Activated B cell treated with CpG ODN at 0.5 μM for 24 hours (primary cell): ENCODE measurements at places on chromosomes 16 and 17.

DNA sequence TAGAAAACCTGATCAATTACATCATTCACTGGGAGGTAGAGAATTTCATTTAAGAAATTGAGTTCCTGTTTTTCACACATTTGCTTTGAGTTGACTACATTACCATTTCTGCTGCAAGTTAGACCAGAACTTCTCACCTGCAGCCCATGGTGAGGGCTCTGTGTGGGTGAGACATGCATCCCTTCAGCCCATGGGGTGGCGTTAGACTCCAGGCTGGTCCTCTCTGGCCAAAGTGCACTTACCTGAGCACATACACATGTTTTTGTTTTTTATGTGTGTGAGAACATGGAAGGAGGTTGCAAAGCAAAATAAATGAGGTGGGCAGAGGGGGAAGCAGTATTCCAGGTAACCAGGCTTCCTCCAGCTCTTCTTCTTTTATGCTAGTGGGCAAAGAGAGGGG is 470.2 kb downstream of the PMP22 start:
- no peak for DNase-seq

DNA sequence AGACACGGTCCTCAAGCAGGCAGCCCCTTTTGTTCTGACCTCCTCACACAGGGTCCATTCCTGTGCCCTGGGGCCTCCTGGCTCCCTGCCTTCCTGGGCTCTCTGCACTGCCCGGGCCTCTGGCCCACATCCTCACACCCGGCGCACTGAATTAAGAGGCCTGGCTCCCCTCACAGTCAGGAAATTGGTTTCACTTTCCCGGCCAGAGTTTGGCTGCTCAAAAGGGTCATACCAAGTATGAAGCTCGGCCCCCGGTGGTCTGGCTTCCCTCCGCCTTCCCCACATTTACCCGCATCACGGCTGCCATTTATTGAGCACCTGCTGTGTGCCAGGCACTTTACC is 220.0 kb downstream of the NTN1 start:
- DNase-seq = no peak

GRCh38 chr16:85139881-85140339 is 27.6 kb upstream of the CIBAR2 start:
- no peak for DNase-seq

DNA sequence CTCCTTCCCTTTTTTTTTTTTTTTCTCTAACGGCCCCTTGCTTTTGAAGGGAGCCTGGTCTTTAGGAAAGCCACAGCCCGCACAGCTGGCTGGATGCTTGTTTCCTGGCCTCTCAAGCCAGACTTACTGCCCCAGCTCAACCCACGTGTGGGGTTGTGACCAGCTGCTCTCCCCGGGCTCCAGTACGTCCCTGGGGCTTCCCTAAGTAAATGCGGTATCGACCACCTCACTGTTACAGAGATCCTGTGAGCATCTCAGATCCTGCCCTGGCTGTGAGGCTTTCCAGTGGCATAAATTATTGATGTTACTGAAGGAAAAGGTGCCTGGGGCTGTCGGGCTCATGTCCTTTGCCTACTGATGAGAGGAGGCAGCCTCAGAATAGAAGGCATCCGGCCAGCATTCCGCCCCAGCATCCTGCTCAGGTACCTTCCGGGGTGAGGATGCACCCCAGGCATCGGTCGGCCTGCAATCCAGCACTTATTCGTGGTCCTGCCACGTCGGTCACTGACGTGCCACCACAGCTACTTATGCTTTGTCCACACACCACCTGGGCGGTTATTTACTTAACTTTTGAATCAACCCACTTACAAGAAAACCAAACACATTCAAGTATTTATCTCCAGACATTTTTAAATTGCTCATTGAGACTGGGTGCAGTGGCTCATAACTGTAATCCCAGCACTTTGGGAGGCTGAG is 9.6 kb downstream of the GPRC5B start:
- DNase-seq = no peak

DNA sequence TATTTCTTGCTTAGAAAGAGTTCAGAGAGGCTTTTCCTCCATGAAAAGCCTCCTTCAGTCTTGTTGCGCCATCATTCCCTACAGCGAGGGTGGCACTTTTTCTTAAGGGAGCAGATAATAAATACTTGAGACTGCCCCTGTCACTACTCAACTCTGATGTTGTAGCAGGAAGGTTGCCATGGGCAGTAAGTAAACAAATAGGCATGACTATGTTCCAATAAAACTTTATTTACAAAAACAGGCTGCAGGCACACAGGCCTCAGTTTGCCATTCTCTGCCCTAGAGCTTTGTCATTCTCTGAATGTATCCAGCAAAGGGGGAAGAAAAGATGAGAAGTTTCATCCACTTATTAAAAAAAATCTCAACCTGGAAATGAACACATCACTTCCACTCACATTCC is 60.4 kb downstream of the MYOCD start:
- DNase-seq = no peak

GRCh38 chr16:72878301-72879269 is 169.3 kb downstream of the ZFHX3 start:
- DNase-seq = no peak

DNA sequence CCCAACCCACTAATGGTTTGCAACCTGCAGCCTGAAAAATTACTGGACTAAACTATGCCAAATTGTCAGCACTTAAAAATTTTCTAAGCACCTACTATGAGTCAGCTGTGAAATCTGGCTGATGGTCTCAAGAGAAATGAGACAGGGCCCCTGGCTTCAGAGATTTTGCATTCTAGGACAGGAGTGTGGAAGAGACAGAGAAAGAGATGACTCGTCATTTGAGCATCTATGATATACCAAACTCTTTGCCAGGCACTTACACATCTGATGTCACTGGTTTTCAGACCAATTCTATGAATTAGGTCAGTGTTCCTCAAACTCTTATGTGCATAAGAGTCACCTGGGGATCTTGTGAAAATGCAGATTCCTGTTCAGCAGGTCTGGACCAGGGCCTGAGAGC is 44.4 kb downstream of the CLEC19A start:
- no peak for DNase-seq

- no peak for DNase-seq
These were observed 156.3 kb downstream of the CDRT15L2 start for GRCh38 chr17:20735796-20736195.

GRCh38 chr16:11640987-11641817 is 27.1 kb upstream of the SNN start:
- no peak for DNase-seq

DNA sequence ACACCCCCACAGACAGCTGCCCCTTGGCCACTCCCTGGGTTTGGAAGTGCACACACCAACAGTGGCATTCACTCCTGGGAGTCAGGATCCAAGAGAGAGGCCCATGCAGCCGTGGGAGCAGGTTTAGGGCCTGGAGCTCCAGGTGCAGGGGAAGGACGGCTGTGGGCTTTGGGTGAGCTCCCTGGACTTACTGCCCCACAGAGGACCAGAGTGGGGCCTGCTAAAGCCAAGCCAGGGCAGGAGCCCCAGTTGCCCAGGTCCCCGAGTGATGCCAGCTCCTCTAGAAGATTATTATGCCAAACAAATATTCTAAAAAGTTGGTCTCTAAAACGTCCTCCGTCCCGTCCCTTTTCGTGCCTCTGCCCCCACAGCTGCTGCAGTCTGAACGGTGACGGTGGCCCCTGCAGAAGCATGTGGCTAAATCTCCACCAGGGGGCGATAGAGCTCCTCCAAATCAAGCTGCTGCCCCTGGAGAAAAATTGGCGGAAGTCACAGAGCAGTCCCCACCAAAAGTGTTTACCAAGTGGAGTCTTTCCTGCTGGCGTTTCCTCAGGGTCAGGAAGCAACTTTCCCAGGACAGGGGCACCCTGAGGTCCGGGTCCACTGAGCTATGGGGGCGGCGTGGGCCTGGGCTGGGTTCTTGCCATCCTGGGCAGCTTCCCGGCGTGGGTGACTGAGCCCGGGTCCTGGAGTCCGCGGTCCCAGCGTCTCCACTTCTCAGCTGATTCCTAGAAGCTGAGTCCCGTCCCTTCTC is 4.2 kb downstream of the ARMC7 start:
- DNase-seq = peak; percentile 67

GRCh38 chr17:32227910-32228309 is 37.7 kb upstream of the RHBDL3 start:
- no peak for DNase-seq

DNA sequence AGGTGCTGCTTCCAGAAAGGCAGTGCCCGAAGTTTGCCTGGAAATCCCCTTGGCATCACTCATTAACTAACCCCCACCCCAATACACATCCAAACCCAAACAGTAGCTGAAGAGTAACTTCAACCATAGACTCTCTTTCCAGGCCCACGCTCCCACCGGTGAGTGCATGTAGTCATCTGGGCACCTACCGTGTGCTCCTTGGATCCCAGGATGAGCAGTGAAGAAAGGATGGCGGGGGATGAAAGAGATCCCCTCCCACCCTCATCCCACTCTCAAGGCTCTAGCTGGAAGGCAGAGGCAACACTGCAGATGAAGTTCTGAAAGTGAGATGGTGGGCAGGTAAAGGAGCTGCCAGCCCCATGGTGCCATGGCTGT is 305.0 kb downstream of the SOX9 start:
- DNase-seq = no peak

- no peak for DNase-seq
These were observed 82.6 kb downstream of the HIC1 start for GRCh38 chr17:2137342-2138098.

DNA sequence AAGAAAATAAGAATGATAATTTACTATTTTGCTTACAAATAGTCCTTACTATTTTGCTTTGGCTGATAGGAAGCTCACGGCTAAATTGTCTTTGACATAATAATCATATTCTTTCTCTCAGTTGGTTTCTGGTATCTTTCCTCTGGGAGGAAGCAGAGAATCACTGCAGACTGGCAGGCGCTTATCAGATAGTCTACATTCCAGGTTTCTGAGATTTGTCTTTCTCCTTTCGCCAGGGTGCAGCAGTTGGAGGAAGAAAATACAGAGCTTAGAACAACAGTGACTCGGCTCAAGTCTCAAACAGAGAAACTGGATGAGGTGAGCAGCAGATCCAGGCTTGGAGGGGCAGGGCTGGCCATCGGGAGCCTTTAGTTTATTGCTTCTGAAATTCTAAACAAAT is 136.1 kb downstream of the RAB11FIP4 start:
- no peak for DNase-seq

DNA sequence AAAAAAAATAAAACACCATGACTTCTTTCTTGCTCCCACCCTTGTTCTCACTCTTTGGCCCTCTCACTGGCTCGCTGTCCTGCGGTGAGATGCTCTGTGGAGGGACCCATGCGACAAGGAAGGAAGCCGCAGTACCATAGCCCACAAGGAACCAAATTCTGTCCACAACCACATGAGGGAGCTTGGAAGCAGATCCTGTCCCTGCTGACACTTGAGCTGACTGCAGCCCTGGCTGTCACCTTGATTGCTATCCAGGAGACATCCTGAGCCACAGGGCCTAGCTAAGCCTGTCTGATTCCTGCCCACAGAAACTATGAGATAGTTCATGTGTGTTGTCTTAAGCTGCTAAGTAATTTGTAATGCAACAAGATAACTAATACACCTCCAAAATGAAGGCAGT is 4.8 kb upstream of the MT2A start:
- DNase-seq = no peak

- no peak for DNase-seq
These were observed 38.2 kb downstream of the SNTB2 start for GRCh38 chr16:69225121-69225520.

DNA sequence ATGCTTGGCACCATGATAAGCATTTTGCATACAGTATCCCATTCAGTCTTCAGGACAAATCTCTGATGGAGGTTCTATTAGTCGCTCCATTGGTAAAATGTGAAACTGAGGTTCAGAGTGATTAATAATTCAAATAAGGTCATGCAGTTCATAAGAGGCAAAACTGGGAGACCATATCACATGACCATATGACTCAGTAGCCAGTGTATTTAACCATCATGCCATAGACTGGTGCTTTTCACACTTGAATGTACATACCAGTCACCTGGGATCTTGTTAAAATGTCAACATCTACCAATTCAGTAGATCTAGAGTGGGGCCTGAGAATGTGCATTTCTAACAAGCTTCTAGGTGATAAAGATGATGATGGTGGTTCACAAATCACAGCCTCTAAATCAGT is 4.3 kb downstream of the ACSM3 start:
- no peak for DNase-seq

DNA sequence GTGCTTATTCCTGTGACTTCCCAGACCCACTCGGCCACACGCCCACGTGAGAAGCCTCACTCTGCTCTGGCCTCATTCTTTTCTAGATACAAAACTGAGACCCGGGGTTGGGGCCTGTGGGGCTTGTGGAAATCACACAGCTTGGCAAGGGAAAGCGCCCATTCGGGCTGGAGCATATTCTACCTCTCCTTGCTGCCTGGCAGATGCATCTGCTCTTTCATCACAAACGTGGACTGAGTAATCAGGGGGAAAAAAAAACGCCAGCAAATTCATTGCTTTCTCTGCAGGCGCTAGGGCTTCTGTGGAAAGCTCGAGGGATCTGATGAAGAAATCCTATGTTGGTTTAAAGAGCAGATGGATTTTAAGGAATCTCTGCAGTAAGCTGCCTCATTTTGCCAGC is 44.4 kb downstream of the DNAH9 start:
- DNase-seq = no peak

- DNase-seq = no peak
These were observed 66.3 kb upstream of the ADAMTS18 start for GRCh38 chr16:77500934-77501664.

- no peak for DNase-seq
These were observed 8.4 kb downstream of the CDR2L start for GRCh38 chr17:74995847-74996246.

- no peak for DNase-seq
These were observed 41.1 kb upstream of the ERN1 start for GRCh38 chr17:64171041-64171440.

- DNase-seq = no peak
These were observed 55.1 kb downstream of the NDE1 start for GRCh38 chr16:15705064-15705565.

GRCh38 chr16:67246756-67247191 is 507 bp downstream of the FHOD1 start:
- no peak for DNase-seq

GRCh38 chr17:13114601-13115031 is 96.8 kb upstream of the ELAC2 start:
- DNase-seq = no peak

GRCh38 chr17:13253733-13254410 is 236.0 kb upstream of the ELAC2 start:
- DNase-seq = no peak

GRCh38 chr16:88817785-88818574 is 6.3 kb upstream of the APRT start:
- DNase-seq = no peak

GRCh38 chr17:17419166-17419565 is 57.6 kb upstream of the MED9 start:
- DNase-seq = no peak

DNA sequence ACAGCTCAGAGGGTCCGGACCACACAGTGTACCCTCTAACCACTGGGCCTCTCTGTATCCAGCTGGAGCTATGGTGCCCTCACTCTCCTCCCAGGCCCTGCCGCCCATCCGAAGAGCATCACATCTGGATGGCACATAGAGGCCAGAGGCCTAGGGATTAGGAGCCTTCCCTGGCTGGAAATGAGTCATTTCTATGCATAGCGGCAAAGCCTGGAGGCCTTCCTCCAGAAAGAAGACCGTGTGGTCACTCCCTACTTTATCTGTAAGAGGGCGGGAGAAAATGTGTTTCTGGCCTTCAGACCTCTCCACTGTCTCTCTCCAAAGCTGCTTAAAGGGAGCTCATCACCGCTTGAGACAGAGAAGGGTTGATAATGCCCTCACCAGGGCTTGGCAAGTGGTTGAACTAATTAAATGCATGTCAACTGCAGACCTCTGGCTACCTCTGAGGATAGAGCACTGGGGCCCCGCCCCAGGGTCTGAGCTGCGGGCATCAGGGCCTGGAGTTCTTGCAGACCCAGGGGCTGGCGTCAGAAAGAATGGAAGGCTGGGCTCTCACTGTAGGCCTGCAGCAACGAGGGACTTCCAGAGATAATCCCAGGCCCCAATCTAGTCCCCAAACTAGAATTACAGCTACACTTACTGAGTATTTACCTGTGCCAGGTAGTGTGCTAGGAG is 122.2 kb downstream of the IRX5 start:
- DNase-seq = no peak
